ENCODE measurements at places on chromosomes 2 and 18. TPM values are rescaled to one million over a fixed set of nuclear protein-coding genes. Genes with fewer than 3 reads are reported as not detected.

The CPLX4 gene
- total RNA-seq = not detected

The HTRA2 gene
- 26.1 TPM for total RNA-seq

The EML6 gene
- 1.8 TPM for total RNA-seq

The FOXD4L1 gene
- 0.58 TPM for total RNA-seq

The ST6GAL2 gene
- total RNA-seq = 0.45 TPM

The SETBP1 gene
- total RNA-seq = 15.1 TPM

The NEURL3 gene
- total RNA-seq = not detected

The ARHGAP25 gene
- 17.1 TPM for total RNA-seq

The SPEG gene
- total RNA-seq = 106 TPM

The LYG1 gene
- total RNA-seq = 2.6 TPM

- DNase-seq = no peak
These were observed 133.2 kb downstream of the ICOS start for GRCh38 chr2:204069804-204070203.

GRCh38 chr2:201345625-201346213 lies 11.4 kb downstream of the FLACC1 start:
- DNase-seq = no peak

- DNase-seq = peak; percentile 71
These were observed 77.9 kb downstream of the LIMS1 start for GRCh38 chr2:108612153-108612513.

GRCh38 chr2:3712424-3712823 lies 9.0 kb downstream of the DCDC2C start:
- DNase-seq = no peak

GRCh38 chr2:38500283-38500634 lies 102.5 kb downstream of the HNRNPLL start:
- no peak for DNase-seq

DNA sequence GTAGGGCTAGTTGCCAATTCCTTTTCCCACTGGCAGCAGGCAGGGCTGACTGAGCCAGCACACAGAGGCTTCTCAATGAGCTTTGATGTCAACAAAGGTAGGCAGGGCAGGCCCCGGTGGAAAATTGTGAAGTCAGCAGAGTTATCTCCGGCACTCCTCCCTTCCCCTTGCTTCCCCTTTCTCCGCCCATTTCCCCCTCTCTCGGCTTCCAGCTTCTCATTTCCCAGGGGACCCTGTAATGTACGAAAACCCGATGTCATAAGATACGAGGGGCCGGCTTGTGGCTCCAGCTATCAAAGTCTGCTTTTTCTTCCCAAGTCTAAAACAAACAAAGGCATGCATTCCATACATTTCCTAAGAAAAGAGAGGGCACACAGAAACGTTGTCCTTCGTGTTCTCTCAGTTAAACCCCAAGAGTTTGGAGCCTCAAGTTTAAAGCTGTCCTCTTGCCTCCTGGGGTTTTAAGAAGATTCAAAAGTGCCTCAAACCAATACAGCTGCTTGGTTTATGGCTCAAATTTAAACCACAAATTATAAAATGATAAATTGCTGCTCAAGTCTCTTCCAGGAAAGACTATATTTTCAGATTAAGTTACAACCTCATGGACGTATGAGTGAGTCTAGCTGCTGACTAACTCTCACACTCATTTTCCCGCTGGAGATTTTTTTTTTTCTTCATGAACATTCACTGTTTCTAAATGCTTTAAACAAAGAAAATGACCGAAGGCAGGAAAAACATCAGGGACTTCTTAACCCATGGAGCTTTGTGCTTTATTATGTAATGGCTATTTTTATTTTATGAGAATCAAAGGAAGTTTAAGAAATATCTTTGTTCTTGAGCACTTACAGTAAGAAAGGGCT lies 27.2 kb upstream of the EML4 start:
- DNase-seq = peak; percentile 91

GRCh38 chr2:218736531-218736930 lies 25.9 kb downstream of the TTLL4 start:
- DNase-seq = no peak

DNA sequence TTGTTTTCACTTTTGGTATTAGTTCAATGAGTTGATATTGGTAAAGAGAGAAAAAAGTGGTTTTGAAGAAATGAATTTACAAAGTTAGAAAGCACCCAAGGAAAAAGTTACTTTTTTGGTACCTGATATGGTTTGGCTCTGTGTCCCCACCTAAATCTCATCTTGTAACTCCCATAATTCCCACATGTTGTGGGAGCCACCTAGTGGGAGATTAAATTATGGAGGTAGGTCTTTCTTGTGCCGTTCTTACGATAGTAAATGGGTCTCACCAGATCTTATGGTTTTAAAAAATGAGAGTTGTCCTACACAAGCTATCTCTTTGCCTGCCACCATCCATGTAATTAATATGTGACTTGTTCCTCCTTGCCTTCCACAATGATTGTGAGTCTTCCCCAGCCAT lies 965.6 kb upstream of the NRXN1 start:
- no peak for DNase-seq

GRCh38 chr2:190877436-190877835 lies 3.2 kb upstream of the GLS start:
- no peak for DNase-seq

GRCh38 chr2:207375207-207375875 lies 154.4 kb upstream of the CREB1 start:
- no peak for DNase-seq

DNA sequence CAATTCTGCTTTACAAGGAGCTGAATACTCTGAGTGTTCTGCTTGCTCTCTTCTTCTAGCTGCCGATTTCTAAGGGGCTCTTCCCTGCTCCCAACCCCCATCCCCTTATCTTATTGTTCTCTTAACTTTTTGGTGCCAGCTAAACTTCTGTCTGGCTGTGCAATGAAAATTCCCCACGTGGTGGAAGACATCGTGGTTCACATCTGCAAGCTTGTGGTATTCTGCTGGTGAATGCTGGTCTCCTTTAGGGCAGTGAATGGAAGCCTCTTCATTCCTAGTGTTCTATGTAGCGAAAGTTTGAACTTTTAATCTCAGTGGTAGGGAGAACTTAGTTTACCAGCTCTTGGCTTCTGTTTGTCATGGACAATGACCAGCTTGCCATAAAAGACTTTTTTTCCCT lies 406.0 kb upstream of the ZEB2 start:
- no peak for DNase-seq

DNA sequence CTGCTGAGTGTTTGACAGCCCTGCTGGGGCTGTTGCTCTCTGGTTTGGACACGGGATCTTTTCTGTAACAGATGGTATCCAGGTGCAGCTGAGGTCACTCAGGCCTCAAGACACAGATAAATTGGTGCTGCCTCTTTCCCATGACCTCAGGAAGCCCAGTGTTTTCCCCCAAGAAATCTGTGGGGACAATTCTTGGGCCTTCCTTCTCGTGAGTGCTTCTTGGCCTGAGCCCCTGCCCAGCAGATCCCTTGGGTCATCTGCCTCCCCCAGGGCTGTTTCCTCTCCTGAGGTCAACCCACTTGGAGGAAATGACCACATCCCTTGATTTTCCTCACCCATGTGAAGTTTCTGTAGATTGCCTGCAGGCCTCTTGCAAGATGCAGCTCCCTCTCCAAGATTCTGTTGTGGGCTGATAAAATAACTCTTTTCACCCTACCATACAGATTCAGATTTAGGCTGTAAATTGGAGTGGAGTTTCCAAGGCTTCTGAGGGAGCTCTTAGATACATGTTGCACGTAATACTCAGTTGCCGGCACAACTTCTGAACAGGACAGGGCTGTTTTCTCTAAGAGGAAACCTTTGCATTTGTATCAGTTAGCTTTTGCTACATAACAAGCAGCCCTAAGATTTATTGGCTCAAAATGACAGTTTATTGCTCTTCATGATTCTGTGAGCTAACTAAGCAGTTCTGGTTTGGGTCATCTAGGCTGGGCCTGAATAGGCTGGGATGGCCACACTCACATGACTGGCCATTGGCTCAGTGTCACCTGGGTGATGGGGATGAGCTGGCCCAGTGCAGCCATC lies 13.1 kb downstream of the ZAP70 start:
- DNase-seq = peak; percentile 43

DNA sequence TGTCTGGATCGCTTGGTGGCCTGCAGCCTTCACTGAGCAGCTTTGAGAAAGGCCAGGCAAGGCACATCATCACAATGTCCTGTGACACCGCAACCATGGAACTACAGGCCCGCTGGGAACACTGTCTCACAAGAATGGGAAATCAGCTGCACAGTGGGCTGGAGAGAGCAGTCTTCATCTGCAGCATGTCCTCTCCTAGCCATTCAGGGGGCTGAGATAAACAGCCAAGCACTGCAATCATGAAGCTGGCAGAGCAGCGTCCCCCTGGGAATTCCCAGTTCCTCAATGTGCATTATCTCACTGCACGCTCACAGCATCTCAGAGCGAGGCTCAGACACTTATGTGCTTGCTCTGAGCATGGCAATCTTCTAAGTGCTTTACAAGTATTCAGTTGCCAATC lies 1.9 kb downstream of the CMPK2 start:
- DNase-seq = peak; percentile 60

DNA sequence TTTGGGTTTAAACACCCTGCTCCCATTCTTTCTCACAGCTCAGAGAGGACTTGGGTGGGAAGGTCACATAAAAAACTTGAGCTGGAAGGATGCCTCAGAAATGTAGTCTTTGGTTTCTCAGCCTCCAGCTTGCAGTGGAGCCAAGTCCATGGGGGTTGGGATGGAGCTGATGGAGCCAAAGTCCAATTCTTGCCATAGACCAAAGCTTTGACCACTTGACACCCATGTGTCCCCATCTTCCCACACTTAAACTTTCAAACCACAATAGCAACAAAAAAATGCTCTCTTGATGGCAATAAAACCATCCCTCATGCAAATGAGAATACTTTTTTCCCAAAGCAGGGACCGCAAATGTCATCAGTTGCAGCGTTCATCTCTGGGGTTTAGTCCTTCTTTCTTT lies 14.7 kb upstream of the DAW1 start:
- DNase-seq = no peak

DNA sequence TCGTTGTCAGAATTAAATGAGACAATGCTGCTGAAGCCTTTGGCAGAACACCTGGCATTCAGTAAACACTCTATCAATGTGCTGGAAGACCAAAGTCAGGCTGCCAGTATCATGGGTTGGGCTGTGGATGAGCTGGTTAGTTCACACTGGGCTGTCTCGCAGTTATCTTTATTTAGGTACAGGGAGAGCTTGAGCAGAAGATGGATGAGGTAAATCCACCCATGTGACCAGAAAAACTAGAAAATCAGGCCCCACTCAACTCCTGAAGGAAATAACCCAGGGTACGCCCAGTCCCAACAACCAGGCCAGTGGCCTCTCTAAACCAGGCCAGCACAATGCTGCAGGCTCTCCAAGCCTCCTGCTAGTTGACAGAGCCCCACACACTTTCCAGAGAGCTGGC lies 330.3 kb downstream of the TNS1 start:
- no peak for DNase-seq

DNA sequence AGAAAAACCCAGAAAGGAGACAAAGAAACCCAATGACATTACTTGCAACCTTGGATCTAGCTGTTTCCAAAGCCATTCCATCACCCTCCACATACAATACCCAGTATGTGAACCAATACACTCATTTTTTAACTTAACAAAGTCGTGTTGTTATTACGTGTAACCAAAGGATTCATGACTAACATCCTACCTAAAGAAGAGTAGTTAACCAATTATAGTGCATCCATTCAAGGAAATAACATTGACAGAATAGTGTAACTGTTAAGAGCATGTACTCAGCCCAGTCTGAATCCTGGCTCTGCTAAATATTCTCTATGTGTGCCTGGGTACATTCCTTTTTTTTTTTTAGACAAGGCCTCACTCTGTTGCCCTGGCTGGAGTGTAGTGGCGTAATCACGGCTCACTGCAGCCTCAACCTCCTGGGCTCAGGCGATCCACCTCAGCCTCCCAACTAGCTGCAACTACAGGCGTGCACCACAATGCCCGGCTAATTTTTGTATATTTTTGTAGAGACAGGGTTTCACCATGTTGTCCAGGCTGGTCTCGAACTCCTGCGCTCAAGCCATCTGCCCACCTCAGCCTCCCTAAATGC lies 9.9 kb downstream of the TLK1 start:
- DNase-seq = no peak

GRCh38 chr2:189669913-189670312 lies 4.6 kb upstream of the ANKAR start:
- DNase-seq = no peak

DNA sequence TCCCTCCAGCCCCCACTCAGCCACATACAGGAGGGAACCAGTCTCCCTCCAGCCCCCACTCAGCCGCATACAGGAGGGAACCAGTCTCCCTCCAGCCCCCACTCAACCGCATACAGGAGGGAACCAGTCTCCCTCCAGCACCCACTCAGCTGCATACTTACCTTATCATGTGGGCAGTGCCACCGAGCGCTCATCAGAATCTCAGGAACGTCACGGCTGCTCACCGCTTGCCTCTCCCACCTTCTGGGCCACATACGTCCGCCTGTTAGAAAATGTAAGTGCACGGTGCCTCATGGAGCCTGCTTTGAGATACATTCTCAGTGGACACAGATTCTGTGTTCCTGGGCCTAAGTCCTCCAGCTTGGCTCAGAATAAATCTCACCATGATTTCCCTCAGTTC lies 124.8 kb downstream of the PXDN start:
- no peak for DNase-seq

- DNase-seq = peak; percentile 31
These were observed 76.5 kb downstream of the CYBRD1 start for GRCh38 chr2:171598713-171599319.

DNA sequence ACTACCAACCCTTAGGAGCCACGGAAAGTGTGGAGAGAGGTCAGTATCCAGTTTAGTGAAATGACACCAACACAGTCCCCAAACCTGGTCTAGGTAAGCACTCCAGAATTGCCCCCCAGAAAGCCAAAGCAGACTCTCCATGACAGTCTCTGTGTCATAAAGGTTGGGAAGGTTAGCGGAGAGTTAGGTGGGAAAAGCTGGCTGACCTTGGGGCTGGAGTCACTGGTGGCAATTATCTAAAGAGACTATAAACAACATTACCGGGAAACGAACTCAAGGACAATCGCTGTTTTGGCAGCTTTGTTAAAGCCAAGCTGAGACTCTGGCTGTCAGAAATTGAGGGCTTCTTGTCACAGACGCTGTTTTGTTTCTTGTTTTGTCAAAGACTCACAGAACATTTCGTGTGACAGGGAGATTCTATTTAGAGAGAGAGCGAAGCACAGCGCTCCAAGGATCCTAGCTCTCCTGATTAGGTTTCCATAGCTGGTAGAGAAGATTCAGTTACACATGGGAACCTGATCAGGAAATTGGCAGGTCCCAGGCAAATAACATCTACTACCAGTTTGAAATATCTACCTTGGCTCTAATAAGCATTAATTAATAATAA lies 111.3 kb downstream of the LNPK start:
- DNase-seq = no peak

- no peak for DNase-seq
These were observed 91.3 kb downstream of the TNS1 start for GRCh38 chr2:217911283-217912097.

DNA sequence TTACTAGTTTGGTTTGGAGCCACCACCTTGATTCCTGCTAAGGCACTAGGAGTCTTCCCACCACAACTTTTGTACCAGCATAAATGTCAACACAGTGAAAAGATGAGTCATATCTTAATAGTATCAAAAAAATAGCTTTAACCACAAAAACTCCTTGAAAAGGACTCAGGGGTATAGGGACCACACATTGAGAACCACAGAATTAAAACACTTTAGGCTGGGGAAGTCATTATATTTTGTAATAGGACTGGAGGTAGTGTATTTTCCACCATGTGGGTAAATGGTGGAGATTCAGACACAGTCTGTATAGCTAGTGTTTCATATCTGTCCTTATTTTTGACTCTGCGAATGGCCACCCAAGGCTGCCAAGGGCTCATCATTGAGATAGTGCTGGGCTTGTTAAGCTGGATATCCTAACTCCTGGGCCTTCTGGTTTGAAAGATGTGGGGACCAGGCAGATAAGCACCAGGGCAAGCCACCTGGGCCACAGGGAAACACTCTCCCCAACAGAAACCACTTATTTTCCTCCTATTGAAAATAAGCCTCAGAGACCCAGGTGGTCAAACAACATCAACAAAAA lies 19.1 kb upstream of the FHL2 start:
- no peak for DNase-seq

Data from stomach (tissue), 19 donors.